ENCODE measurements at places on chromosomes 3 and 15.
A peak's percentile ranks its signal among the peaks of the same experiment; 100 is the strongest.

DNA sequence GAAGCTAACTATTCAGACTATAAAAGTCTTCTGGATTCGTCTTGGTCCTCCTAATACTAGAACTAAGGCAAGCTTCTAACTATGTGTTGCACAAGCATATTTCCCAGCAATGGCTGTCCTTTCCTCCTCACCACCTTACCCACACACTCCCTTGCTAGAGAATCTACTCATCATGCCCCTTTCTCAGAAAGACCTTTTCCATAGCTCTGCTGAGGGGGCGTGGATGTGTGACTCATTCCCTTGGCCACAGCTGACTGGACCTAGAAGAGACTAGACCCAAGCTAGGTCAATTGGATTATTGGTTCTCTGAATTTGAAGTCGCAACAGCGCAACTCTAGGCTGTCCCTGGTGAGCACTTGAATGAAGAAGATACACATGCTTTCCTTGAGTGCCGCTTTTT lies 47.1 kb downstream of the ERC2 start:
- ATAC-seq = peak; percentile 22

- no peak for ATAC-seq
These were observed 1.9 kb upstream of the SPPL2A start for GRCh38 chr15:50767332-50767861.

DNA sequence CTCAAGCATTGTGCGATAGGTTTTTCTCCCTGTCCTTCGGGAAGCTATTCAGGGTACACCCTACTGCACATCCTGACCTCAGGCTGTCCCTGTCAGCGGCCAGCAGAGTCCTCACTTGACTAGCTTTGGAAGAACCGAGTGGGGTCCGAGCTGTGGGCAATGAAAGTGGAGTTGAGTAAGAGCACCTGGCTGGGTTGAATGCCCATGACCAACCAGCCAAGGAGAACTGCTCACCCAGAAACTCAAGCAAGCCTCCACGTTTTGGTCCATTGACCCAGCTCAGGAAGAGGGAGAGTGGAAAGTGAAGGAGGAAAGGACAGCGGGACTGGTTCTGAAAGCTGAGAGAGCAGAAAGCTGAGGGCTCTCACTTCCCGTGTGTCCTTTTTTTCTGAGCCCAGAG lies 36.0 kb upstream of the HDGFL3 start:
- ATAC-seq = no peak

GRCh38 chr3:168475704-168476103 lies 380.0 kb upstream of the GOLIM4 start:
- ATAC-seq = no peak

GRCh38 chr3:150757364-150757763 lies 5.6 kb downstream of the SIAH2 start:
- no peak for ATAC-seq

GRCh38 chr3:150133293-150133692 lies 162.6 kb upstream of the PFN2 start:
- ATAC-seq = no peak

DNA sequence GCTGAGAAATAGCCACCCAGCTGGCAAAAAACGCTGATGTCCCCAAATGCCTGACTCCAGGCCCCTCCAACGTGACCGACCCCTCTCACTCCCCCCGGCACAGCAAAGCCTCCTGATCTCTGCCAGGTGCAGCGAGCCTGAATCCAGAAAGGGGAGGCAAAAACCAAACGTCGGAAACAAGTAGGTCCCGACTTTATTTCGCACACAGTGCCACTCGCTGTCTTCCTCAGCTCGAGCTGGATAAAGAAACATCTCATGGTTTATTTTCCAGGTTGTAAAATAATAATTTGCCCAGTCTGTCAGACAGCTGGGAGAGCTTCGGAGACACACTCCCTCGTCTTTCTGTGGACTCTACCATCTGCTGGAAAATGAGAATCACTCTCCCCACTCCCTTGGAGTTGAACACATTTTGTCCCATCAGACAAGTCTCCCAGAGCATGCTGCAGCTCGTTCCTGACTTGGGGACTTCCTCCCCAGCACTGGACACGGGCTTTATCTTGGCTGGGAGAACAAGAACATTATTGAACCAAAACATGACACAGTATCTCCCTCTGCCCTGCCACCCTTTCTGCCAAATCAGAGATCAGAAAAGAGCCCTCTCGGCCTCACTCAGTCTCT lies 142.8 kb downstream of the NUP210 start:
- no peak for ATAC-seq

DNA sequence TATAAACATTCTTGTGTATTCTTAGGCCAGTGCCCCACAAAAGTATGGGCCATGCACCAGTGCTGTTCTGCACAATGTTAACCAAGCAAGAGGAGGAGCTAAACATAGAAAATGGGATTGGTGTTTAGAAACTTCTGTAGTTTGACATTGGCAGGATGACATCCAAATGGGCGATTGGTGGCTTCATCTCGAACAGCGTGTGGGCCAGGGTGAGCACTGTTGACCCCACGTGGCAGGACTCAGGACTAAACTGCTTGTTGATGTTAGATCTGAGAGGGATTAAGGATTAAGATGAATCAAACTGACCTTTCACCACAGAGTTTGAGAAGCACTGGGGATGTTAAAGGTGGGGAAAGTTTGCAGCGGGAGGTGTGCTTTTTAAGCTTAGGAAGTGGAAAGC lies 31.9 kb downstream of the ZNF710 start:
- ATAC-seq = no peak

DNA sequence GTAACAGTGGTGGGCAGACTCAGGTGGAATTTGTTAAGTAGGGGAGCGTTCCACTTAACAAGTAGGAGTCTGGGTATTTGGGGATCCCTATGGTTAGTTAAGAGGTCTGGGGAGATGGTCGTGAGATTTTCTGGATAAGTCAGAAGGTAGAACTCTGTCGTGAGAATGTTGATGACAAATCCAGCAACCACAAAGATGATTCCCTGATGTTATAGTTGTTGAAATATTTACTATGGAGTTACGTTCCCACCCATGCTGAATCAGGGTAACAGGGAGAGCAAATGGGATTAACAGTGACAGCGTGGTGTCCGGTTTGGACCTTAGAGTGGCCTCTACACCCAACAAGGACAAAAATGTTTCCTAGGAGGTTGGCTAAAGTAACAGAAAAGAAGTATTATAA lies 110.8 kb downstream of the MFSD1 start:
- ATAC-seq = no peak

DNA sequence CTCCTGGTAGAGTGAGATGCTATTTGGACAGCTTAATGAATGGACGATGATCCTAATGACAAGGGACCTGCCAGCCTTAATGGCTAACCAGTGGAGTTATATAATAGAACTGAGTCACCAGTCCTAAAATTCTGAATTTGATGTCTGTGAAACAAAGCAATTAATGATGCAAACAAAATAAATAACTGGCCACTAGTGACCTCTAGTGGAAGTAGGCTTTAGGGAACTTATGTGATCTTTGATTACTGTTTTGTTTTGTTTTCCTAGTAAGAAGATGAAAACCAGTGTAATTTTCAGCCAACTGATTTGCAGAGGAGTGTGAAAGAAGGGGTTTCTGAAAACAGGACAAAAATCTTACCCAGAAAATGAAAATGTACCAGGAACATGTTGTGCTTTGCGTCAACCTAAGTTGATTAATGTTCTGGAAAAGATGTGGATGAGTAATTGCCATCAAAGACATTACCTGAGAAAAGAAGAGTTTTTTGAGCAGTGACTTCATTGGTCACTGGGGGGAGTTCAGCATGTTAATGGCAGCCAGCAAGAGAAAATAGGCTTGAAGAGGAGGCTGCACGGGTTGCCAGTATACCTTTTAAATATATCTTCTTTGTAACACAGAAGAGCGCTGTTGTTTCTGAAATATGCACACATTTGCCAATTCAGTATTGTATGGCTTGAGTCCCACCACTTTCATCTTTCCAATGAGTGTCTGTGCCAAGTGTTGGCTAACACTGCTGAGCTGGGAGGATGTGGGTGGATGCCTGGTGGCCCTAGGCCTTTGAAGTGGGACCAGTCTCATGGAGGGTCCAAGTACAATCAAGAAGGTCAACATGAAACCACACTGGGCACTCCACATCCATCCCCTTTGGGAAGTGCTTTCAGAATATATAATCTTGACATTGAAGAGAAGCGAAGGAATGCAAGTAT lies 9.3 kb downstream of the VEPH1 start:
- ATAC-seq = no peak

GRCh38 chr15:90646662-90647305 lies 70.4 kb upstream of the BLM start:
- ATAC-seq = no peak

- ATAC-seq = no peak
These were observed 71.9 kb upstream of the FEZF2 start for GRCh38 chr3:62445275-62445674.

- no peak for ATAC-seq
These were observed 57.1 kb downstream of the AAGAB start for GRCh38 chr15:67197364-67197695.

DNA sequence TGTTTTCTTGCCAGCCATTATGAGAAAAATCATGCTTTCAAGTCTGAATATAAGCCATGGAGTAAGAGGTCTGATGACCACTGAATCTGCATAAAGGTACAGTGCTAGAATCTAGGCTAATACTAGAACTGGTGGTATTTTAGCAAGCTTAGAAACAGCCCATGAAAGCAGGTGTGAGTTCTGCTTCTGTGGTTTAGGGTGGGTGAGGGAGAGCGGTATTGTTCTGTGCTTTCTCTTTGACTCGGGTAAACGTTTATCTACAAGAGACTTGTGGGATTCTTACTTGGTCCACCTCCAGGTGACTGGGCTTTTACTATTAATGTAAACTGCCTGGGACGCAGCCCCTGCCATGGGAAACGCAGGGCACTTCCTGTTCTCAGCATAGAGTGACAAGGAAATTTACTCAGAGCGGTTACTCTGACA lies 55.2 kb downstream of the PGPEP1L start:
- peak; percentile 69 for ATAC-seq

DNA sequence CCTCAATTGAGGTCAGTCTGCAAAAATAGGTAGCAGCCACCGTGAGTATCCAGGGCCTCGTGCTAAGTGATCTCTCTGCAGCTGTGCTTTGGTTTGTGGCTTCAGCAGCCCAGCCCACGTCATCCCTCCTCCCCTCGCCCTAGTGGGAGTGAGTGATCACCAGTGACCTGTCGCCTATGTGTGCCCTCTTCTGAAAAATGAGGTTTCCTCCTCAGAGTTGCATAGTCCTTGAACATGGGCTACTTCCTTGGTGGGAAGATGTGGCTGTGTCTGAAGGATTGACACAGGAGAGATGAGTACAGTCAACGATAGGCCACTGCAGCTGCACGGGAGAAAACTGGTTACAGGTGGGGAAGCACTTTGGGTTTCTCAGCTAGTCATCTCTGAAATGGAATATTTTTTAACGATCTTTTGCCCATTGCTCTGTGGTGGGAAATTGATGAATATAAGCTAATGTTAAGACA lies 144.8 kb upstream of the BHLHE40 start:
- ATAC-seq = peak; percentile 78

GRCh38 chr15:47987908-47988532 lies 132.8 kb upstream of the SLC24A5 start:
- ATAC-seq = peak; percentile 81

DNA sequence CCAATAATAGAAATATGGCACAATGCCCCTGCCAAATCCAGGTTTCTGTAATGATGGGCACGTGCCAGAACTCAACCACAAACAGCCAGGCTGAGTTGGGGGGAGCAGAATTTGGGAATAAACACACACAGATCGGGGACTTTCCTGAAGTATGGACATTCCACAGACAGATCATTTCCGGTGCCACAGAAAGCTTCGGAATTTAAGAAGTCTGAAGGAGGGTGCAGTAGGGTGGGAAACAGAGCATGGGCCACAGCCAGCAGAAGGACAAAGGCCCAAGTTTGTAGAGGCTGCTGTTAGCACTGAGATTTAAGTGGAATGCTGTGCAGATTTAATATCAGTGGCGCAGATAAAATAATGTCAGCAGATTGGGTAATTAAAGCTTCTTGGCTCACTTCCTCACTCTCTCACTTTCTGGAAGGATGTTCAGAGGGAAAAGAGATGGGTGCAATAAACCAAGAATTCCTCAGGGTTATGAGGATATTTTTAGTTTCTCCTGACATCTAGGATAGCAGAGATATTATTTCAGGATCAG lies 67.4 kb downstream of the MYLK start:
- no peak for ATAC-seq

GRCh38 chr15:40054855-40055575 lies 16.0 kb upstream of the SRP14 start:
- ATAC-seq = peak; percentile 82

DNA sequence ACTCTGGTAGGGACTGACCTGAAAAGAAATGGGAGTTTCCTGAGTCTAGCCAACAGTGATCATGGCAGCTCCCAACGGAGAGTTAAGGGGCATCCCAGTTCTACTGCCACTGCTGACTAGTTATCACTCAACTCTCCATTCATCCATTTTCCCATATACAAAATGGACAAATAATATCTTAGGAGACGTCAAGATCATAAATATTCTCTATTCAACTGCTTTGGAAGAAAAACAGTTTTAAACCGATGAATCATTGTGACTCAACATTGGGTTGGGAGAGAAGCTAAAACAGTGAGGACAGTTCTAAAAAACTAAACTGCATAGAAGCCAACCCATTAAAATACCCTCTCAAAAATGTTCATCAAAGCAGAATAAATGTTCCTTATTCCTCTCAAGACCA lies 57.6 kb upstream of the CHRM5 start:
- ATAC-seq = no peak

DNA sequence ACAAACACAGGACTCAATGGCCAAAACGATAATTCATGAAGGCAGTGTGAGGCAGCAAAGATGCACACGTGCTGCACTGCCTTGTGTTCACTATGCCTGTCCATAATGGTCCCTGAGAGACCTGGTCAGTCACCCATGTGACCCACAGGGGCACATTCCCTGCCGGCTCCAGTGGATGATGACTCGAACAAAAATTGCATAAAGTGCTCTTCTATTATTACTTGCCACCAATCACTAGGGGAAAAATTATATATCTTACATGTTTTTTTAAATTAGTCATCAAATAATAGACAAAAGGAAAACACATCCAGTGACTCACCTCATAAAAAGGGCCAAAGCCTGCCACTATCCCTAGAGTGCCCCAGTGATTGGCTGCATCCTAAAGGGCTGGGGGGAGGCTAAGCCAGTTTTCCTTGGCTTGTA lies 47.5 kb downstream of the UBP1 start:
- no peak for ATAC-seq

DNA sequence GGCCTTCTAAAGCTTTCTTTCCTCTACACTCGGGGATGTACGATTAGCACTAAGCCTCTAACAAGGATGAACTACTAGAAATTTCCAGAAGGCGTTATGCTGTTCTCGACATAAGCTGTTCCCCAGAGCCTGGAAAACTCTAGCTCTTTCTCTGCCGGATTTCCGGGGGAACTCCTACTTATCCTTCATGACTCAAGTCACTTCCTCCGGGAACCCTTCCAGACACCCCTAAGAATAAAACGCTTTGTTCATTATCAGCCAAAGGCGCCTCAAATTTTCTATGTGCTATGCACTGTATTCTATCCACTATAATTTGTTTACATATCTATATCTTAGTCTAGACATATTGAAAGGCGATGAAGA lies 455 bp upstream of the SNAP23 start:
- ATAC-seq = no peak

GRCh38 chr3:10085738-10086137 lies 22.3 kb downstream of the FANCD2OS start:
- no peak for ATAC-seq

GRCh38 chr3:11074451-11074850 lies 79.8 kb upstream of the HRH1 start:
- ATAC-seq = no peak

All from stimulated activated memory B cell treated with anti-CD40 and anti-IgM and Interleukin-4, amounts not matched to agents 10 μg/mL and 1 μg/mL and 100 μg/mL, for 72 hours (primary cell).